ENCODE measurements at places on chromosomes 11 and 22. TPM values are rescaled to one million over a fixed set of nuclear protein-coding genes. Genes with fewer than 3 reads are reported as not detected.

DNA sequence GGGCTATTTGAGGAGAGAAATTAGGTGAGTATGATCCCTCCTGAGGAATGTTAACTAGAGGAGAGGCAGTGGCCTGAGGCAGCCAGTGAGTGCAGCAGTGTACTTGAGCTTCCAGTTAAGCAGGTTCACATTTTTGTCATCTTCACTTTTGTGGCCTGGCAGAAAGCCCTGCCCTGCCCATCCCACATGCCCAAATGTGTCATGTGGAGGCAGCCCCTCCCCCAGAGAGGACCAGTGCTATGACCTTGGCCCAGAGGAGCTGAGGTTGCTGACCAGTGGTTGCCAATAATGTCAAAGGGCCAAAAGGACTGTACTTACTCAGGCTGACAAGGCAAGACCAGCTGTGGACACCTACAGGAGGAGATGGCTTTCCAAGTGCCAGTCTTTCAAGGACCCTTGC is 17.6 kb upstream of the GRK2 start:
- DNase-seq, result peak; percentile 79

DNA sequence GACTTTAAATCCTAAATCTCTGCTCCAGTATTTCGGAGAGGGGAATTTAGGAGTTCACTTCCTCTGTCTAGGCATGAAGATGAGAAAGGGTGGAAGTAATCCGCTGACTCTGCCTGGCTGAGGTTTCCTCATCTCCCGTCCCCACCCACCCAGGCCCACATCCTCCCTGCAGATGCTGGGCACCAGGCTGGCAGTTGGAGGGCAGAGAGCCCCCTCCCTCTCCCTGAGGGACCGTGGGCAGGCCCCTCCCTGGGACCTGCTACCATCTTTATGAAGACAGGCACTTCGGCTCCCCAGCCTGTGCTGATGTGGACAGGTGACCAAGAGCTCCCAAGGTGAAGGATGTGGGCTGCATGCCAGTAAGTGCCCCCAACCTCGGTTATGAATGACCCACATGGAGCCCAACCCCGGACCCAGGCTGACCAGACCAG is 6.7 kb downstream of the CASTOR1 start:
- DNase-seq, result no peak

- no peak for DNase-seq
These were observed 22.5 kb downstream of the CLPB start for GRCh38 chr11:72411623-72412419.

The CASP5 gene
- polyA plus RNA-seq, result not detected
